ENCODE measurements at places on chromosomes 5 and 9. TPM values are rescaled to one million over a fixed set of nuclear protein-coding genes. Genes with fewer than 3 reads are reported as not detected.

Gene GABRB2
- total RNA-seq = not detected

Gene PCDHA4
- total RNA-seq = 0.14 TPM

Gene GLRA1
- not detected for total RNA-seq

Gene PHYHD1
- 0.30 TPM for total RNA-seq

Gene MEGF10
- 0.21 TPM for total RNA-seq

Gene IL3
- total RNA-seq = not detected

All from endothelial cell of umbilical vein (primary cell).